Activated naive CD8-positive, alpha-beta T cell treated with anti-CD3 and anti-CD28 coated beads, Interleukin-2, amount 50 U/mL, for 24 hours (primary cell): ENCODE measurements at places on chromosomes 11 and 22.

DNA sequence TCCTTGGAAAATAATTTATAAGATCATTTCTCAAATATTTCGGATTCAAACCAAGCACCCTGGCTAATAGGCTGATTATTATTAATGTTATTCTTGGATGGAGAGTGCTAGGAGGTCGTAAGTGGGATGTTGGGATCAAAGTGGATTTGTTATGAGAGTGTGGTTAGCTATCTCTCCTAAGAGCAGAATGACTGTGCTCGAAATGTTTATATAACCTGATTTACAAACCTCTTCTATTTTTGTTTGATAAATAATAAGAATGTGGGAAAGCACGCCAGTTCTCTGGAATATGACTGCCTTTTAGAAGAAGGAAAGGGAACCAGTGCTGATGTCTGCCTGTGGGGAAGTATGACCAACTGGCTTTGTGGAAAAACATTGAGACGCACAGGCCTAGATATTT is 527.5 kb downstream of the NTM start:
- no peak for DNase-seq

DNA sequence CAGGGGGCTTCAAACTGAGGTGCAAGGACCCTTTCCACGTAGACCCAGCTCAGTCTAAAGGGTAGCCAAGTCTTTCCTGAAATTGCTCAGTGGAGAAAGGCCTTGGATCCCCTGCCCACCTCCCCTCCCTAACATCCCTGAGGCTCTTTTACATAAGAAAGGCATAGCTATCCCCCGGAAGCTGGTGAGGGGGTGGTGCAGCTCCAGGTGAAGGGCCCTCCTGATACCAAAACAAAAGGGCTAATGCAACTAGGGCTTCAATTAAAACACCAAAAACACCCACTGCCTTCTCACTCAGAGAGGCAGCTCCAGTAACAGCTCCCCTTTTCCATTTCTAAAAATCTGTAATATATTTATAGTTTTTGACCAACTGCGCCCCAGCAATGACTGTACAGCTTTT is 5.8 kb downstream of the SHANK2 start:
- DNase-seq, result no peak

- DNase-seq, result peak; percentile 47
Measured at GRCh38 chr11:69642549-69642912, 1.6 kb downstream of the CCND1 start.

DNA sequence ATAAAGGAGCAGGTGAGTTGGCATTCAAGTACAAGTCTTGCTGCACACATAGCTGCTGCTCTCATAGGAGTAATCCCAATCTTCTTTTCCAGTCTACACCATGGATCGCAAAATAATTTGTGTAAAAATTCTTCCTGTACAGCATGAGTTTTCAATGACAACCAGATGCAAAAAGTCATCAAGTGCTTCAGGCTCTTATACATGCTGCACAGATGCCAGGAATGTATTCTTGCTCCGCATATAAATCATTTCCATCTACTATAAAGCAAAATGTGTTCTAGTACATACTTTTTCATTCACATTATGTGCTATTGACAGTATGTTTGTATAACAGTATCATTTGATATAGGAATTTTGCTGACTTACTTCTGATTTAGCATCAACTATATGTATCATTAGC is 35.4 kb downstream of the NXPE2 start:
- DNase-seq, result no peak

- DNase-seq, result peak; percentile 18
Measured at GRCh38 chr11:7514099-7514591, 346 bp downstream of the PPFIBP2 start.

DNA sequence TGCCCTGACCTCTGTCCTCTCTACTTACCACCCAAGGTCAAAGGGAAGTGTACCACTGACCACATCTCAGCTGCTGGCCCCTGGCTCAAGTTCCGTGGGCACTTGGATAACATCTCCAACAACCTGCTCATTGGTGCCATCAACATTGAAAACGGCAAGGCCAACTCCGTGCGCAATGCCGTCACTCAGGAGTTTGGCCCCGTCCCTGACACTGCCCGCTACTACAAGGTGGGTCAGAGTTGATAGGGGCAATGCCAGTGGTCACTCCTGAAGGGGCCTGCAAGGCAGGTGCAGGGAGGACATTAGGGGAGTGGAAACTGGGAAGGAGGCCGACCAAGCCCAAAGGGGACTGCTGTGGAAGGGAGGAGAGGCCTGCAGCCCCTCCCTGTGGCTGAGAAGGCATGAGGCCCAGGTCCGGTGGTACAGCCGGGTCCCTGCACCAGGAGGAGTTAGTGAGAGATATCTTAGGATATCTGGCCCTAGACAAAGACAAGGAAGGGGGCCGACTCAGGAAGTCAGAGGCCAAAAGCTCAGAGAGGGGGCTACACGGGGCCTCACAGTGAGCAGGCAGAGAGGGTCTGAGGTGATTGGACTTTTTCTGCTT is 17.9 kb downstream of the POLR3H start:
- DNase-seq, result no peak

GRCh38 chr11:79294845-79295731 is 145.7 kb downstream of the TENM4 start:
- no peak for DNase-seq

- DNase-seq, result no peak
Measured at GRCh38 chr11:12884751-12885318, 124.3 kb upstream of the RASSF10 start.

GRCh38 chr22:17742527-17742902 is 31.8 kb downstream of the BID start:
- peak; percentile 79 for DNase-seq

- DNase-seq, result no peak
Measured at GRCh38 chr11:96506953-96507354, 117.1 kb downstream of the JRKL start.

GRCh38 chr11:122146475-122146874 is 30.5 kb upstream of the BLID start:
- no peak for DNase-seq

GRCh38 chr11:8206251-8207079 is 37.6 kb upstream of the RIC3 start:
- no peak for DNase-seq

DNA sequence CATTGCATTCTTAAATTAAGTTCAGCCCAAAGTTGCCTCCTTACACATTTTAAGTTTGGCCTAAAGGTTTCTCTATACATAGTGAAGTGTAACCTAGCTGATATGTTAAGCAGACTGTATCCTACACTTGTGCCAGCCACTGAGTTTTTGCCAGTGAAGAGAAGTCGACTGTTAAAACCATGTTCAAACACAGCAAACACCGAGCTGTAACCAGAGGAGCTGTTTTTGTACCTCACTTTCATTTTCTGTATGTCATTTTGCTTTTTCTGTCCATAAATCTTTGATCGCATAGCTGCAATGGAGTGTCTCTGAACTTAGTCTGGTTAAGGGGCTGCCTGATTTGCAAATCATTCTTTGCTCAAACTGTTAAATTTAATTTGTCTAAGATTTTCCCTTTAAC is 403.7 kb downstream of the LUZP2 start:
- no peak for DNase-seq

GRCh38 chr11:61869708-61870451 is 21.5 kb downstream of the FADS3 start:
- no peak for DNase-seq

DNA sequence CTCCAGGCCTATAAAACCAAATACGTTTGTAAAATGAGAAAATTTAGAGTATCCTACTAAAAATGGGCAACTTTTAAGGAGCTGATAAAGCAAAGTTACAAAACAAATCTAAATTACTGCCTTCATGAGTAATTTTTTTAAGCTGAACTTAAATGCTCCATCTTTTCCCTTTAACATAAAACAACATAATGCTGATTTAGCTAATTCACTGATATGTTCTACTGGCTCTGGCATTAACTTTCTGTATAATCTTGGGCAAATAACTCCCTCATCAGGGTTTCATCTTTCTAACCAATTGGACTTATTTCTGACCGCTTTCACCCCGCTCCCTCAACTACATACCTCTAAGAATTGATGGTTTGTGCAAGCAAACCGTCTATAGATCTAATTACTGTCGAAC is 362 bp downstream of the OR10A3 start:
- no peak for DNase-seq

DNA sequence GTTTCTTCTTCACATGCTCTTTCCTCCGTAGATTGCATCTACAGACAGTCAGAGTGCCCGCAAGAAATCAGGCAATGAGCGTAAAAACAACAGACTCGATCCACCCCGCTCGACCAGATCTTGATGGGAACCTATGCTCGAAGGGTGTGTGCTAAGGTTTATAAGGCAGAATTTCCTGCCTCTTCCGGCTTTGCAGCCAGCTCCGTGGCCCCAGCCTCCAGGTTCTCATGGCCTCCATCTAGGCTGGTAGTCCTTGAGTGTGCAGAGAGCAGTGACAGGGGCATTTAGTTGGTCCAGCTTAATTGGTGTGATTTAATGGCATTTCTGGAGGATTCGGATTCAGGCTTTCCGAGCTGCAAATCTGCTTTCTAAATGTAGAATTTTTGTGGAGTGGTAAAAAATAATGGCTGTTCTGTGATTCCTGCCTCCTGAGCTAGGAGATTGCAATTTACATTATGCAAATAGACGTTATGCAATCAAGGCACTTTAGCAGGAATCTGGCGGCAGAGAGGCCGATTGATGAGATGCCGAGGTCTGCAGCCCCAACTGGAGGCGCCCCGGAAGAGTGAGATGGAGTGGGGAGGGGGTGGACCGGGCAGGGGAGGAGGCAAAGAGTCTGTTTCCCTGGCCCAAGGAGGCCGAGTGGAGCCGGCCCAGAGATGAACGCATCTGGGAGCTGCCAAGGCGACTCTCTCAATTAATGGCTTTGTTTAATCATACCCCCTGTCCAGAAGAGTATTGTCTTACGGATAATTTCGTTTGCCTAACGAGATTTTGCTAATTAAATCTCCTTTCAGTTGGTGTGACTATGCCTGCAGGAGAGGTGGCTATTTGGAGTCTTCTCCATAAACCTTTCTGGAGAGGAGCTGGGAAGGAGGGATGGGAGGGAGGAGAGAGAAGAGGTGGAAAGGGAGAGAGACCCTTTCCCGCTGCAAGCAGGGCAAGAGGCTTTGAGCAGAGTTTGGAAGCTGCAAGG is 75.3 kb downstream of the PKNOX2 start:
- no peak for DNase-seq

- DNase-seq, result no peak
Measured at GRCh38 chr22:46535876-46536536, 1.4 kb downstream of the CELSR1 start.

- DNase-seq, result no peak
Measured at GRCh38 chr11:118911113-118911879, 14.4 kb downstream of the BCL9L start.

GRCh38 chr11:78938971-78939370 is 364.3 kb upstream of the NARS2 start:
- no peak for DNase-seq

- DNase-seq, result no peak
Measured at GRCh38 chr11:69530278-69531070, 49.0 kb downstream of the LINC01488 start.

- no peak for DNase-seq
Measured at GRCh38 chr11:82854242-82854641, 46.0 kb downstream of the PRCP start.

DNA sequence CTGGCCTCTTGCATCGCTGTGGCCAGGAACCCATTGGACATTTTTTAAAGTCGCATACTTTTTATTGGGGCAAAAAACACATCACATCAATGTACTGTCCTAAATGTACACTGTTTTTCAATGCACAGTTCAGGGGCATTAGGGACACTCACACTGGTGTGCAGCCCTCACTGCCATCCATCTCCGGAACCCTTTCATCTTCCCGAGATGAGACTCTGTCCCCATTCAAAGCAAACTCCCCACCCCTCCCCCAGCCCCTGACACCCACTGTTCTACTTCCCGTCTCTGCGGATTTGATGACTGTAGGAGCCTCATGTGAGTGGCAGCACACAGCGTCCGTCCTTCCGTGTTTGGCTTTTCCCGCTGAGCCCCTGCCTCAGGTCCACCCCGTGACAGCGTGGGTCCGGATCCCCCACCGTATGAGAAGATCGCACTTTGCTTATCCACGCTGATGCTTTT is 41.8 kb upstream of the TH start:
- peak; percentile 45 for DNase-seq
